ENCODE measurements at places on chromosomes 5 and 9.

GRCh38 chr9:128383791-128384190 lies 12.6 kb downstream of the URM1 start:
- ATAC-seq, result peak; percentile 50

DNA sequence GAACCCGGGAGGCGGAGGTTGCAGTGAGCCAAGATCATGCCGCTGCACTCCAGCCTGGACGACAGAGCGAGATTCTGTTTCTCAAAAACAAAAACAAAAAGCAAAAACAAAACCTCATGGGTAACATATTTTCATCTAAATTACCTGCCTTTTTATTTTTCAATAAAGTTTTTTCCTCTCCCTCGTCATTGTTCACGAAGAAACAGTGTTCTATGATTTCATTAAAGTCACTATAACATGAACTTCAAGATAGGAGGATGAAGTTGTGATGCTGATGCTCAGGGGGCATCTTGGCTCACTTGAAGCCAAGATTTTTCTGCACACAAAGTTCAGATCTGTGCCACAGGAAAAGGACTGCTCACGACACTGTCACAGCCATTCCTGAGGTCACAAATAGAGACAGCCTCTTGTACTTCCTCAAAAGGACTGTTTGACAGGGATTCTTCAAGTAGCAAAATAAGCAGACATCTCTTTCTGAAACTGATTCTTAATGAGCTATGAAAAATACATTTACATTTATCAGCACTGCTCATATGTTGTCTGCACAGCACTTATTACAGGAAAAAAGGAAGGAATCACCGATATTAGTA lies 16.1 kb downstream of the NIPSNAP3B start:
- no peak for ATAC-seq

GRCh38 chr5:141881886-141882285 lies 3.7 kb upstream of the PCDH1 start:
- no peak for ATAC-seq

DNA sequence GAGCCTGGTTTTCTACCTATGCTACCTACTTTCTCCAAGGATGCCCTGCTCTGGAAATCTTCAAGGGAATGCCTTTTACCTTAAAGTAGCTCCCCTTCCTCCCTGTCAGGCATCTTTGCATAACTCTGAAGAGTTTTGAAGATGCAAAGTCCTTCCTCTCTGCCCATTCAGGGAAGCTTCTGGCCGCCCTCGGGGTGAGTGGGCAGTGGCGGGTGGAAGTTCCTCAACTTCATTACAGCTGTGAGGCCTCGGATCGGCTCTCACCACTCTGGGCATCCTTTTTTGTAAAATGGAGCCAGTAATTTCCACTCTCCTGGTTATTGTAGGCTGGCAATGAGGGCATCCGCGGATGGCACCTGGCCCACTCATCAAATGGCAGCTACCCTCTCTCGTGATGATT lies 31.7 kb upstream of the STXBP1 start:
- ATAC-seq, result no peak

GRCh38 chr9:14515571-14516198 lies 177.5 kb downstream of the ZDHHC21 start:
- peak; percentile 82 for ATAC-seq

- no peak for ATAC-seq
These were observed 120.9 kb upstream of the TARS1 start for GRCh38 chr5:33319841-33320240.

GRCh38 chr5:88826646-88827585 lies 56.1 kb downstream of the MEF2C start:
- ATAC-seq, result no peak

DNA sequence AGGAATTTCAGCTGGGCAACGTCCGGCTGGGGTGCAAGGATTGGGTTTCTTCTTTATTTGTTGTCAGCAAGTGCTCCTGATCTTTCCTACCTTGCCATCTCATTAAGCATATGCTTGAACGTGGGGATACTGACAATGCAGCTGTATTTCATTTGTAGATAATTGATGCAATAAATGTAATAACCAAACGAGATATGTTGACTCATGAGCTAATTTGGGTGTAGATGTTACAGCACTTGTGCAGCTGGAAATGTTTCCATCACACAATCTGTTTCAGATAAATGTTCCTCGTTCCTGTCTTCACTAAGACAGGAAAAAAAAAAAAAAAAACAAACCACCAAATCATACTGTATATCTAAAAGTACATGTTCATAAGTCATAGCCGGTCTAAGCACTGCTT lies 123.8 kb downstream of the DMRT2 start:
- ATAC-seq, result no peak

- no peak for ATAC-seq
These were observed 235.4 kb downstream of the CACNA1B start for GRCh38 chr9:138112791-138113600.

- no peak for ATAC-seq
These were observed 217.2 kb downstream of the MELK start for GRCh38 chr9:36789886-36790285.

DNA sequence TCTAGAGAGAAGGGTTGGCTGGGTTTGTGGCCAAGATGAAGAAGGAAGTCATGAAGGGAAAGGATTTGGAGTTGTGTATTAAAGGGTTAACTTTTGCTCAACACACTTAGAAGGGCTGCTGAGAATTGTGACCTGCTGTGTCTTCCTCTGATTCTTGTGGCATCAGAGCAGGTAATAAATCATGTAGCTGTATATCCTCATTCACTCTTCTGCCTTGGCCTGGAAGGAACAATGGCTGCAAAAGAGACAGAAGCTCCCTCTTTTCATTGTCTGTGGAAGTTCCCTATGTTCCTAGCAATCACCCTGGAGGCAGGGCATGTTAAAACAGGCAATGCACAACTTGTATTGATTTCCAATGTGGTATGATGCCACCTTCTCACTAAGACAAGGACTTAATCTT lies 159.1 kb downstream of the LRRC70 start:
- no peak for ATAC-seq

DNA sequence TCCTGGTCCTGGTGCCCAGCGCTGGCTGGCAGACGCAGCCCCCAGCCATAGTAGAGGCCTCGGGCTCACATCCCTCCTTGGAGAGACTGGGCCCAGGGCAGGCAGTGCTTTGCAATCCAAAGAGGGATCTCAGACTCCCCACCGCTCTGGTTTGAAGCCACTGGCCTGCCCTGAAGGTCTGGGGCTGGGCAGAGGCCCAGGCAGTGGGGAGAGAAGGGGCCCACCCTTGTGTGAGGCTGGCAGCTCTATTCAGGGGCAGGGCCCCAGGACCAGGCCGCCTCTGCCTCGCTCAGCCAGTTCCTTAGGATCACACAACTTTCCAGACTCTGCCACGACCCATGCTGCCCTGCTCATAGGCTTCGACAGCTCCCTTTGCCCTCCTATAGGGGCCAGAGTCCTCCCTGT lies 10.7 kb upstream of the SEC16A start:
- ATAC-seq, result peak; percentile 60

DNA sequence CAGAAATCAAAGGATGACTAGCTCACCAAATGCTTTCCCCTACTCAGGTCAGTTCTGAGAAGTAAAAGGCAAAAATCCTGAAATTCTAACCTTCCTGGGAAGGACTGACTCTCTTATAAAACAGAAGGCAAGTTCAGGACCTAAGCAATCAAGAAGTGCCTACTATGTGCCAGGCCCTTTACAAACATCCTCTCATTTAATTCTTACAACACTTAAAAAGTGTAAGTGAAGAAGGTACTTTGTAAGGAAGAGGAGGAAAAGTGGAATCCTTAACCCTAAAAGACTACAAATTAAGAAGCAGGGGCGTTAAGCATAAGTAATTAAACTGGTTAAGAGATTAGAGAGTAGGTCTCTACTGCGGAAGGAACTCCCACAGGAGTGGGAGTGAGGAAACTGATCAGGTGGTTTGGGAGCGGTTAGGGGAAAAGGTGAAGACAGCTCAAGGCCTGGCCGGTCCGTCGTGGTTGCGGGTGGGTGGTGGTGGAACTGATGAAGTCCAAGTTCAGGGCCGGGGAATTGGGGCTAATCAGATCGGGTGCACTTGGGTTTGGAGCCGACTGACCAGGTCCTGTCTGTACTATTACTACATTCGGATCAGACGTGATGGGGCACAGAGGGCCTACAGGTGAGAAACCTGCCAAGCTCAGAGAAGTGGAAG lies 839 bp downstream of the MED27 start:
- ATAC-seq, result peak; percentile 24
